ENCODE measurements at places on chromosomes 5 and 9.

- DNase-seq: no peak
These were observed 21.2 kb upstream of the PFDN1 start for GRCh38 chr5:140324041-140324600.

DNA sequence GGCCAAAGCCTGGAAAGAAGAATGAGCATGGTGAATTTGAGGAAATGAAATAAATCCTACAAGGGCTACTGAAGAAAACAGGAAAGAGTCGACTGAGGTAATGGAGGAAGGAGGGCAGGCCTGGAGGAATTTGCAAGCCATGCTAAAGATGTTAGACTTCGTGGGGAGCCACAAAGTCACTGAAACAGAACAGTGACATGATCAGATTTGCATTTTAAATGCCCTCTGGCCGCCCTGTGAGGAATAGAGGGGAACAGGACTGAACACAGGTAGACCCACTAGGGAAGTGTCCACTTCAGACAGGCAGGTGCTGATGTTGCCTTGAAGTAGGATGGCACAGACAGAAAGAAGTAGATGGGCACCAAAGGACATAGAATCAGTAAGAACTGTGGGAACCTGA lies 42.8 kb upstream of the RLN1 start:
- no peak for DNase-seq

DNA sequence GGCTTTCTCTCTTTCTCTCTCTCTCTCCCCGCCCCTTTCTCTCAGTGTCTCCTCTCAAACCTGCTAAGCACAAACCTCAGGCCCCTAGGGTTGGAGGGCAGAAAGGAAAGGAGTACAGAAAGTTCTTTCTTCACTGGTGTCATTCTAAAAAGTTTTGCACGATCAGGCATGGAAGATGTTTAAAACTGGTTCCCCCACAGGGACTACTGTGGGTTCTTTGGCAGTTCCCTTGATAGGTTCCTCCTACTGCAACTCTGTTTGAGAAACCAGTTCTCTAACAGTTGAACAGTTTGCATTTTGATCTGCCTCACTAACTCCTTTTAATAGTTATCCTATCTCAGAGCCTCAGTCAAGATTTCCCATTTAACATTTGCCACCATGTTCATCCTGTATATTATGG lies 82.9 kb downstream of the CDO1 start:
- DNase-seq: no peak

DNA sequence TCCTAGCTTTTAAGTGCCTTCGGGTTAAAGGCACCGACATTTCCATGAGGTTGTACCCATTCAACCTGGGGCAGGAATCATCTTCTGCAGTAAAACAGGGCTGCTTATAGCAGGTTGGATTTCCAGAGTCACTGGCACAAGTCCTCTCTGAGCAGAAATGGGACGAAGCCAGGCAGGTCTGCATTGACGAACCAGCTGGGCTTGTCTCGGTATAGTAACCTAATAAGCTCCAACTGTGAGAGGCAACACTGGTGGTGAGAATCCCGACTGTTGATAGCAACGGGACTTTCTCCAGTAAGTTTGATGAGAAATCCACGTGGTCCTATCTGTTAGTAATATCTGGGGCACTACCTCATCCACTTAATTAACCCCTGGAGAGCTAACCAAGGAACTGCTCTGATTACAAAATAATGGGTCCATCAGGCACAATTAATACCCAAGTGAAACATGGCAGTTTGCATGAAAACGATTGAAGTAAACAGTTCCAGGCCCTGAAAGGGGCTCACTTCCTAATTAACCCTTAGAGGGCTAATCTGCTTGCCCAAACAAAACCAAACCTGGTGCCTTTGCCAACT lies 491.0 kb upstream of the C9orf72 start:
- no peak for DNase-seq

- no peak for DNase-seq
These were observed 6.4 kb upstream of the SLC12A7 start for GRCh38 chr5:1118231-1118698.

- DNase-seq: no peak
These were observed 142.3 kb downstream of the ROR2 start for GRCh38 chr9:91807643-91808246.

DNA sequence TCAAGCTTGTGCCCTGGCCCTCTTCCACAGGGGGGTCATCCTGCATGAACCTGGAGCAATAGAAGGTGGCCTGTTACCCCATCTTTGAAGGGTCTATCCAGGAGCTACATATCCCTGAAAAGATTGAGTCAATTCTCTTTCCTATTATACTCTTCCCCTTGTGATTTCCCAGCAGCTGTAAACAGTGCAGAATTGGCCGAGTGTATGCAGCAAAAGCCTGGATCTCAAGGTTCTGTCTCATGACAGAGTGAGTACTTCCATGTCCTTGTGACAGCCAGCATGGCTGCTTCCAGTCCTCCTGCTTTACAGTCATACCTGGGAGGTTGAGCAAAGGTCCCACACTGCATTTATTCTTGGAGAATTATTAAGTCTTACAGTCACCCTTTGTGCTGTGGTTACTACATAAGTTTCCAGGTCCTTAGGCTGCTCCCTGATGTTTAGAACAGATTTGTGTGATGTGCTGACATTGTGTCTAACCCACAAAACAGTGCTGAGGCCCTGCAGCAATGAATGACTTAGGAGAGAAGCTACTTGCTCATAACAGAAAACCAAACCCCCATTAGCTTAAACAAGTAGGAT lies 67.5 kb downstream of the NREP start:
- DNase-seq: no peak

GRCh38 chr9:95102572-95102971 lies 214.9 kb downstream of the FANCC start:
- no peak for DNase-seq

GRCh38 chr9:96617439-96618185 lies 2.0 kb downstream of the CDC14B start:
- no peak for DNase-seq

GRCh38 chr9:76751001-76751400 lies 13.2 kb upstream of the PCA3 start:
- DNase-seq: no peak

DNA sequence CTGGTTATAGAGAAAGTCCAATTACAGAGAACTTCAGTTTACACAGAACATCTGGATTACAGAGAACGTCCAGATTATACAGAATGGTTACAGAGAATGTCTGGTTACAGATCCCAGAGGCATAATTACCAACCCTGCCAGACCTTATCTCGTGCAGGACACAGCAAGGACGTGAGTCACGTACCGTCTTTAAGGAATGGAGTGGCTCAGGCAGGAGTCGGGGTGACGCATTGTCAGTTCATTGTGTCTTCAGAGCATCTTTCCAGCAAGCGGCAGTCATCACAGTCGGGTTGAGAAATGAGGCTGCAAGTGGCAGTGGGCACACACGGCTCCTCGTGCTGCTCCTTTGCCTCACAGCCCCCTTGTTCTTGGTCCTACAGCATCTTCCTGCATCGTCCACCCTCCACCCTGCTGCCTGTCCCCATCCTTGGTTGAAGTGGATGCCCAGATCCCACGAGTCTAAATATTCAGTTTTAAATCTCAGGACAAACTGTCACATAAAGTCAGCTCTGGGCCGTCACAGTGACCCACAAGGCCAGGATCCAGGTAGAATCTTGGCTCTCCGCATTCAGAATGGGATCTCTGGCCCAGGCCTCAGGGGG lies 30.0 kb upstream of the SLC6A19 start:
- no peak for DNase-seq

DNA sequence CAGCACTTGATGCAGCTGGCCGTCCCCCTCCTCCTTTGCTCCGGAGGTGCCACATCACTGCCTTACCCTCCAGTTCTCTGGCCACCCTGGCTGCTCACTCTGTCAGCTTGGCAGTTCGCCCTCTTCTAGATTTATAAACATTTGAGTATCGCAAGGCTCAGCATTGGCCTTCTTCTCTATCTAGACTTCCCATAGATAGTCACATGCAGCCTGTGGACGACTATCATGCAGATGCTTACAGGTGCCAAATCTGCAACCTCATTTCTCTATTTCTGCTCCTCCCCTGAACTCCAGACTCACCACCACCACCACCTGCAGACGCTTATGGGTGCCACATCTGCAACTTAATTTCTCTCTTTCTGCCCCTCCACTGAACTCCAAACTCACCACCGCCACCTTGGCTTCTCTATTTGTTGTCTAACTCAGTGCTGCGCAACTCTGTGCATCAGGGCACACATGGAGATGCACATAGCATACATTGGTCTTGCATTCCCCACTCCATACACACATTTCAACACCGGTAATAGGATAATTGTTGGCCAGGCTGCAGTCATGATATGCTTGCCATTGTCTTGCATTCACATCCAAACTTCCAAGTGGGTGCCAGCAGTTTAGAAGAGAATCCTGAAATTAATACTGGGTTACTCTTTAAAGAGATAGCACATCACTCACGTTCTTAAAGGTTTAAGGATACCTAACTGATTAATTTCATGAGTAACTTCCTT lies 1.9 kb upstream of the DAP start:
- DNase-seq: no peak

GRCh38 chr9:8401961-8402705 lies 602.6 kb upstream of the DMAC1 start:
- no peak for DNase-seq

GRCh38 chr9:90517103-90517502 lies 125.5 kb downstream of the DIRAS2 start:
- DNase-seq: no peak

- DNase-seq: no peak
These were observed 57.4 kb upstream of the SIMC1 start for GRCh38 chr5:176180781-176181180.

- DNase-seq: no peak
These were observed 48.3 kb downstream of the EHMT1 start for GRCh38 chr9:137666955-137667670.

DNA sequence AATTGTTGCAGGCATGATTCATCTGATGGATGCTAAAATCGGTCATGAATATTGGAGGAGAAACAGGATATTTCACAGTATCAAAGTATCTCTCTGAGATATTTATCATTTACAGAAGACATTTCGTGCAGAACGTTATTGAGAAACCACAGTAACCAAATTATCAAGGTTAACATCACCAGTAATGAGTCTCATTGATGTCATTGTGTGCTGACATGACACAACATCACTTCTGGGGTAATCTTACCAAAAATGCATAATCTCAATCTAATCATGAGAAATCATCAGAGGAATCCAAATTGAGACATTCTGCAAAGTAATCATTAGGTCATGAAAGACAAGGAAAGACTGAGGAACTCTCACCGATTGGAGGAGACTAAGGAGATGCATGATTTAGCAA lies 42.7 kb downstream of the C5orf22 start:
- no peak for DNase-seq

- no peak for DNase-seq
These were observed 132.6 kb downstream of the PHF2 start for GRCh38 chr9:93708987-93709302.

DNA sequence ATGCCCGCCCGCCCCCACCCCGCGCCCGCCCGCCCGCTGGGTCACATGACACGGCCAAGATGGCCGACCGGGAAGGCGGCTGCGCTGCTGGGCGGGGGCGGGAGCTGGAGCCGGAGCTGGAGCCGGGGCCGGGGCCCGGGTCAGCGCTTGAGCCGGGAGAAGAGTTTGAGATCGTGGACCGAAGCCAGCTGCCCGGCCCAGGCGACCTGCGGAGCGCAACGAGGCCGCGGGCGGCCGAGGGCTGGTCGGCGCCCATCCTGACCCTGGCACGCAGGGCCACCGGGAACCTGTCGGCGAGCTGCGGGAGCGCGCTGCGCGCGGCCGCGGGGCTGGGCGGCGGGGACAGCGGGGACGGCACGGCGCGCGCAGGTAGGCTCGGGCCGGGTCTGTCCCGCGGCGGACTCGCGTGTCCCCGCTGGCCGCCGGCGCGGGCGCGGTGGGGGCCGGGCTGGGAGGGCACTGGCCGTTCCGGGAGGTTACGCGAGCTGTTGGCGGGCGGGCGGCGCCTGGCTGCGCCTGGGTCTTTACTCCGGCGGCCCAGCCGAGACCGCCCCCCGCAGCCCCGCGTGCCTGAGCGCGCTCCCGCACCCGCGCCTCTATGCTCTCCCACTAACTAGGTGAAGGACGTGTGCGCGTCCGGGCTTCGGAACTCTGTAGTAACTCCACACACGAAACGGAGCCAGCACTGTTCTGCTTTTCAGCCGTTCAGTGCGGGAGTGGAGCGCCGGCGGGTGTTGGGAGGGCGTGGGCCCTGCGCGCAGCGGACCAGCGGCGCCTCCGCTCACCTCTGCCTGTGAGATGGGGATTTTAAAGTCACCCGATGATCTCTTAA lies at the start of gene RUFY1:
Gene RUFY1, plus strand, starts transcription at position 44 of the 832 bp plus-strand sequence. Its CDS starts 16 bp downstream, at position 60.
- peak; percentile 54 for DNase-seq

DNA sequence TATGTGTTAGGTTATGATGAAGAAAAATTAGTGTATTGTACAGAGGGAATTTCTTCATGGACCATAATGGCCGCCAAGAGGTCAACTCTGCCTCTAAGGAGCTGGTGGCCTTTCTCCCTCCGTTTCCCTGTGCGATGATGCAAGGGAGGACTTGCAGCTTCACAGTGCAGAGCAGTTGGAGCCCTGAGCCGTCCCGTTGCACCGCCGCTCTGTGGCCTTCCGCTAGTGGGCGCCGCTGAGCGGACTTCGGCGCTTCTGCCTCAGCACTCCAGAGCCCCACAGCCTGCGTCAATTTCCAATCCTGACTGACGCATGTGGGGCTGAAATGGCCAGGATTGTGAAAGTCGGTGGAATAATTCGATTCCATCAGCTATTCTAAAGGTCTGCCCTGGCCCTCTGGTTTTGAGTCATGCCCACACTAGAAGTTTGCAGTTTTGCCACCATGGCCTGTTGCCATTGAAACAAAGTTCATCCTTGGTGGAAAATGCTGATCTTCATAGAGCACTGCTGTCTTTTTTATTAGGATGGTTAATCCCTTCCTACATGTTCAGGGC lies 22.7 kb upstream of the LECT2 start:
- DNase-seq: no peak

- DNase-seq: no peak
These were observed 523.6 kb upstream of the DAB2 start for GRCh38 chr5:39948341-39948740.

DNA sequence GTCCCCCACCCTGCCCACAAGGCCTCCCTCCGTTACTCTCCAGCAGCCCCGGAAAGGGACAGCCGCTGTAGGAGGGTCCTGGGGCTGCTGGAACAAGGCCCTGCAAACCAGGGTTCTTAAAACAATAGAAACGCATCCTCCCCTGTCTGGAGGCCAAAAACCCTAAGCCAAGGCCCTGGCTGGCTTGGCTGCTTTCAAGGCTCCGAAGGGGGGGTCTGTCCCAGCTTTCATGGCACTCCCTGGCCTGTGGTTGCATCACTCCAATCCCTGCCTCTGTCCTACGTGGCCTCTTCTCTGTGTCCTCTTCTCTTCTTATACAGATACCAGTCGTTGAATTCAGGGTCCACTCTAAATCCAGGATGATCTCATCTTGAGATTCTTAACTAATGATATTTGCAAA lies 7.4 kb upstream of the UBAC1 start:
- no peak for DNase-seq
